Glutamatergic neuron (in vitro differentiated cells): ENCODE measurements at places on chromosomes 1 and 21. TPM values are rescaled to one million over a fixed set of nuclear protein-coding genes. Genes with fewer than 3 reads are reported as not detected.

DNA sequence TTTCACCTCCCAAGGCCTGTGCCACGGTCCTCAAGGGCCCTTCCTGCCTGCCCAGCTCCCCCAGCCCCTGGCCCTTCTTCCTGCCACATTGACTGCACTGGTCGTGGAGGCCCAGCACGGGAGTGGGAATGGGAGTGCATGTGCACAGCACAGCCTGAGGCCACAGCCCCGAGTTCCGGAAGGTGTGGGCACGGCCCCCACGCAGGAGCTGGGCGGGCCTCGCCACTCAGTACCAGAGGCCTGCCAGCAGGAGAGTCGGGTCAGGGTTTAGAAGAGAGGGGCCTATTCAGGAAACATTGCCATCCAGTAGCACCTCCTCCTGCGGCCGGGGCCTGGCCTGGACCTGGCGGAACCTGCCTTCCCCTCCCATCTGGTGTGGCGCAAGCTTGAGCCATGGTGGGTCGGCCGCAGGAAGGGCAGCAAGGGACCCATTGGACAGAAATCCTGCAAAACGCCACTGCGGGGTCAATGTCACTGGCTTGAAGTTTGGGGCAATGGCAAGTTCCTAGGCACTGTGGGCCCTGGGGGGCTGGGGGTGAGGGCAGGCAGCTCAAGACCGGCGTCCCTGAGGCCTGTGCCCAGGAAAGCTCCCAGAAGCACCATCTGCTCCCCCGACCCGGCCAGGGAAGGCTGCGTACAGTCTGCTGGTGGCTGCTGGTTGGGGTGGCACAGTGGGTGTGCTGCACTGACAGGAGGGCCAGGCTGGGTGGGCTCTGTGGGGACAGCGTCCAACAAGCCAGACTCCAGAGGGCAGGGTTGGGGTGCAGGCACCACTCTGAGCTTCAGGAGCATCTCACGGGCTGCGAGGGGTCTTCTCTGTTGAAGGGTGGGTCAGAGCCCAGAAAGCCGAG lies 1.8 kb upstream of the TMEM52 start:
- DNase-seq, result peak; percentile 12

DNA sequence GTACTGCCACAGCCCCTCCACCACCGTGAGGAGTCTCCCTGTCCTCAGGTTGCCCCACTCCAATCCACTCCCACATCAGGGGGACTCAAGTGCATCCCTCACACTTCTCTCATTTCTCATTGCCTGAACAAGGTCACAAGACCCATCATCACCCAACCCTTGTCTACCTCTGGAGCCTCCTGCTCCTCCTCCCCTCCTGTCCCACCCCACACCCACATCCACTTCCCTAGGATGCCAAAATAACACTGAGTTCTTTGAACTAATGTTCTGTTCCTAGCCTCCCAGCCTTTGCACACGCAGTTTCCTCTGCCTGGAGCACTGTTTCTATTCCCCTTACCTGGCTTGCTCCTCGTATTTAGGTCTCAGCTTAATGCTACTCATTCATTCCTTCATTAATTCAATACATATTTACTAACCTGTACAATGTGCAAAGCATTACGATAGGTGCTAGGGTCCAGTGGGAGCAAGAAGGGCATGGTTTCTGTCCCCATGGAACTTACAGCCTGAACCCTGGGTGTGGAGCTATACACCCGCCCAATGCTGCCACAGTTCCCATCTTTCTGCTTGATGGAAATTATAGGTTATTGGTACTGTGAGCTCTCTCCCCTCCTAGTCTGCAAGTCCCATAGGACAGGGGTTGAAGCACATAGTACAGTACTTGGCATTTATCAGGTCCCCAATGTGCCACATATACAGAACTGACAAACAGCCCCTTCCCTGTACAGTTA lies 96.1 kb upstream of the GRIK3 start:
- DNase-seq, result no peak

GRCh38 chr1:228792601-228793000 lies 57.3 kb downstream of the RHOU start:
- no peak for DNase-seq

GRCh38 chr21:39800311-39800710 lies 55.3 kb downstream of the IGSF5 start:
- DNase-seq, result no peak

Gene FCGR3A
- total RNA-seq, result not detected
